ENCODE measurements at places on chromosomes 3 and 15.
A peak's percentile ranks its signal among the peaks of the same experiment; 100 is the strongest.

DNA sequence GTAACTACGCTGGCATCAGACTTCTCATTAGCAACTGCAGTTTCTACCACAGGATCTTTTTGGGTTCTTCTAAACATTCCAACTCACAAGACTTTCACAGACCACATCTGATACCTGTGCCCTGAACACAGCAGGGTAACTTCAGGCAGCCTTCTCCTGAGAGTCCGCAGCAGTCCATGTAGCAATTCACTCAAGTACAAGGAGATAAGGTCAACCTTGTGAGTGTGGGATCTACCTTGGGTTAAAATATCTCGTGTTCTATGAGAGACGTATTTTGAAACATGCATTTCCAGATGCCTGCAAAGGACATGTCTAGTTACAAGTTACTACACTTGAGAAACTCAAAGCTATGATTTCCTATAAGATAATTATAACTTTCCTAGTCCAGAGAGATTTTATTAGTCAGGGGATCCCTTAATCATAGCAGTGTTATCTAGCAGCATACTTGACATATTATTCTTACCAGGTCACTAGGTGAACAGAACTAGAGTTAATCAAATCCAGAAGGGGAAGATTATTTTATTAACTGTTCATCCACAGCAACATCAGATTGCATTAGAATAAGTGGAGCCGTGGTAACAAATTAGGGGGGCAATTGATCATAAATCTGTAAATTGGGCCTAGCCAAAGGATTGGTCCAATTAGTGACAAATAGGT, 66.4 kb downstream of the ASTE1 start:
- DNase-seq, result no peak

DNA sequence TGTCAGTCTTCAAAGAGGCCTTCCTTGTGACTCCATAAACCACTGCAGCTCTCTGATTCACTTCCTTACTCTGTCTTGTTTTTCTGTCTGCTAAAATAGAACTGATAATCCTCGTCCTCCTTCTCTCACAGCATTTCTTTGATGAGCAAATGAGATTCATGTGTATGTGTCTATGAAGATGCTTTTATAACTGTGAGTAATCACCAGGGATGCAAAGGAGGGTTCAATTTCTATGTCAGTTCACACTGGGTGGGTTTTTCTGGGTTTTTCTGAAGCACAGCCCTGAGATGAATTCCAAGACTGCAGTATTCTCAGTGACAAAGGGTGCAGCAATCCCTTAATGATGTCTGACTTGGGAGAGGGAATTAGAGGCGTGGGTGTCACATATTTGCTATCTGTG, 746.6 kb upstream of the CFAP20DC start:
- DNase-seq, result no peak

DNA sequence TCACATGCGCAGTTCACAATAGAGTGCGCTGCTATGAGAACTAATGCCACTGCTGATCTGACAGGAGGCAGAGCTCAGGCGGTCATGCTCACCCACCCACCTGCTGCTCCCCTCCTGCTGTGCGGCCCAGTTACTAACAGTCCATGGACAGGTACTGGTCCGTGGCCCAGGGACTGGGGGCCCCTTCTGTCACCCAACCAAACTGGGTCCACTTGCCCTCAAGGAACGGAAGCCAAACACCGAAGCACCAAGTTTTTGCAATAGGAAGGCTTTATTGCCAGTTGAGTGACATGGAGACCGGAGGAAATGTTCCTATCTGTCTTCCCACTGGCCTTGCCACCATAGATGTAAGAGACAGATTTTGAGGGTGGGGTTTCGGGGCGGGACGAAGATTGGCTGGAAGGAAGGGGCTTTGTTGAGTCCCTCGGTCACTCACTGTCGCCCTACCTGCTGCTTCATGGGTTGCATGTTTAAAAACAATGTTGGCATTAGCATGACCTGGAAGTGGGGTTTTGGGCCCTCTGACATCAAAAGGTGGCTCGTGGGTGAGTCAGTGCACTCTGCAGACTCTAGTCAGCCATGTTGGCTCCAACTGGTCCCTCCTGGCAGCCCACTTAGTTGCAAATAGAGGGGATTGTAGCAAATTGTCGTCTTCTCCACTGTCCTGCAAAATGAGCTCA, 141.0 kb downstream of the TJP1 start:
- DNase-seq, result no peak

DNA sequence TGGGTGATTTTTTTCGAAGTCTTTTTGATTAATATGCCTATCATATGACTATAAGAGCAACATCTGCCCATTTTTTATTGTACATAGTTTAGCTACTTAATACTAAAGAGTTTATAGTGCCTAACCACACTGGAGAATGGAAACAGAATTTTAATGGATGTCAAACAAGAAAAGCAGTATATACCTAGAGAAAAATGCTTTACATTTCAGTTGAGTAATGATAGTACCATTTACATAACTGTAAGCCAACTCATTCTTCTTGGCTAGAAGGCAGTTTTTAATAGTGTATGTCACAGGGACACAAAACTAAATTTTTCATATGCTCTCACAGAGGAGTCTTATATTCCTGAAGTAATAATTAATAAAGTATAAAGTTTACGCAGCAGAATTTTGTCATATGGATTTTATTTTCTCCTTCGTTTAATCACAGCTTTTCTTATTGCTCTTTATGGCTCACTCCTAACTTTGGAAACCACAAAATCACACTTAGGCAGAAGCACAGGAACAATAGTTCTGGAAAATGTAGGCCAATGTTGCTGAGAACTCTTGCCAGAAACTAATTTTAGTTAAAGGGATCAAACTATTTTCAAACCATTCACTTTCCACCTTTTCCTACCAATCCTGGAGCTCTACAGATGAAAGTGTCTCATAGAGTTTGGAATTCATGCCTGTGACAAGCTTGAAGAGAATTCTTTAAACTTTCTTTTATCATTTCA, 243.6 kb downstream of the ZIC1 start:
- DNase-seq, result no peak

DNA sequence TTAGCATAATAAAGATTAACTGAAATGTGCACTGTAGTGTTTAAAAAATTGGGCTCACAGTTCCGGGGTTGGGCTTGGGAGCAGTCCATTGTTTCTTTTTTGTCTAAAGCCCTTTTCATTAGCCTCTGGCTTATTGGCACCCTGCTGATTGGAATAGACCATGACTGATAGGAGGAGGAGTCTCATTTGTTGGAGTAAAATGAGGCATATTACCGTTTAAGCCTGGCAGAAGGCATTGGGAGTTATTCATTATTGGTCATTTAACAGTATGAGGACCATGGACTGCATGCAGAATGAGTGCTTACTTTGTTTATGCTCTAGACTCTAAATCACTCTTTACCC, 139.0 kb upstream of the CGNL1 start:
- peak; percentile 54 for DNase-seq

DNA sequence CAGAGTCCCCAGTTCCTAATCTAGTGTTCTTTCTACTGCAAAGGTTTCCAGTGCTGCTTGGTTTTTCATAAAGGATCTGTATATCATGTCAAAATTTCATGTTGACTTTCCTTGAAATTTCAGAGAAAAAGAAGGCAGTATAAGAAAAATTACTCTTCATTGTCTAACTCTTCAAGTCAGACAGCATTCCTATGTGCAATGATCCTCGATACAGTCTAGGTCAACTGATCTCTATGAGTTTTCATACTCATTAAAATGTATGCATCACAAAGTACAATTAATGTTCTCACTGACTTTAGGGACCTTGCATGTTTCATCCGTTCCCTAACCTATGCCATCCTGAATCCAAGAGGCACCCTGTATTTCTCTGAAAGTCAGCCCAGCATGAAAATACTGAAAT, 317.3 kb downstream of the ZBTB20 start:
- no peak for DNase-seq

DNA sequence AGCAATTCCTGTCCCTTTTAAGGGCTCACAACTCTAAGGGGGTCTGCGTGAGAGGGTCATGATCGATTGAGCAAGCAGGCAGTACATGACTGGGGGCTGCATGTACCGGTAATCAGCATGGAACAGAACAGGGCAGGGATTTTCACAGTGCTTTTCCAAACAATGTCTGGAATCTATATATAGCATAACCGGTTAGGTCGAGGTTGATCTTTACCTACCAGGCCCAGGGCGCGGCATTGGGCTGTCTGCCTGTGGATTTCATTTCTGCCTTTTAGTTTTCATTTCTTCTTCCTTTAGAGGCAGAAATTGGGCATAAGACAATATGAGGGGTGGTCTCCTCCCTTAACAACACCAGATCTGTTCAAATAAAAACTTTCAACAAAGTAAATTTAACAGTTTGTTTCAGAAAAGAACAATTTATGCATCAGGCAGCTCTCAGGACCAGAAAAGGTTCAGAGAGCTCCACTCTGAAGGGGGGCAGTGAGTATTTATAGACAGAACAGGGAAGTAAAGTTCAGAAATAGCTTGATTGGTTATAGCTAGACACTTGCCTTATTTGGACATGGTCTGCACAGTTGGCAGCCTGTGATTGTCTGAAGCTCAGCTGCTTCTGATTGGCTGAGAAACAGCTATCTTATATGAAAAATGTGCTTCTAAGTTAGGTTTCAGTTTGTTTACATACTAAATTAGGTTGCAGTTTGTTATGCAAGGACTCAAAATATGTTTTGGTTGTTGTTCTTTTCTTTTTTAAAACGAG, 17.2 kb upstream of the B4GALT4 start:
- DNase-seq, result peak; percentile 44

DNA sequence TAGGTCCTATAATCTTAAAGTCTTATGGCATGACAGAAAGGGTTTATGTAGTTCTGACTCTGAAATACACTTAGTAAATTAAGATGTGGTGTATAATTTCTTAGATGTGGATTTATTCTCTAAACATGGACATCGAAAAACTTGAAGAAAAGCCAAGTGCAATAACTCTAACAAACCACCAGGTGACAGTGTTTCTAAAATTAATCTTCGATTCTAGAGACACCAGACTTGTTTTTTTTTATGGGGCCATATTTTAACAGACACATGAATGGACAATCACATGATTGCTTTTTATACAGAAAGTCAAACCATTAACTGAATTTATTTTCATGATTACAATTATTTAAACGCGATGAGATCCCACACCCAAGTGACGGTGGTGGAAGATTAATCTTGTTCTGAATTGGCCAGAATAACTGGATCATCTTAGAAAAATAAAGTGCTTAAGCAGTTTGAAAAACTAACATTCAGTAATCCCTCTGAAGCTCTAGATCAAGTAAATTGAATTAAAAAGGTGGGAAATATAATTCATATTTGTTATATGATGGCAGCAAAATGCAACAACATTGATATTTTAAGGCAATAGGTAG, 305.1 kb downstream of the LSAMP start:
- DNase-seq, result no peak

DNA sequence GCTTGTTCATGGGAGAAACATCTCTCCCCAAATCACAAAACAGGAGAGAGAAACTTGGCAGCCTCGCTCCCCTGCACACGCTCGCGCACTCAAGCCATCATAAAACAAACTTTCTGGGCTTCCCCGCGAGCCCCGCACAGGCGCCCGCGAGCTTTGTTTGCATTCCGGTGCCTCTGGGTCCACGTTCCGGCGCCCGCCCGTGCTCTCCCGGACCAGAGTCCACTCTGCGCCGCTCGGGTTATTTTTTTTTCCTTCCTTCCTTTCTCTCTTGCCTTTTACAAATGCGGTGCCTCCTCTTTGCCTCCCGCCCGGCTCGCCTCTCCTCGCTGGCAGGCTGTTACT, 363 bp downstream of the MAGI1 start:
- DNase-seq, result no peak

DNA sequence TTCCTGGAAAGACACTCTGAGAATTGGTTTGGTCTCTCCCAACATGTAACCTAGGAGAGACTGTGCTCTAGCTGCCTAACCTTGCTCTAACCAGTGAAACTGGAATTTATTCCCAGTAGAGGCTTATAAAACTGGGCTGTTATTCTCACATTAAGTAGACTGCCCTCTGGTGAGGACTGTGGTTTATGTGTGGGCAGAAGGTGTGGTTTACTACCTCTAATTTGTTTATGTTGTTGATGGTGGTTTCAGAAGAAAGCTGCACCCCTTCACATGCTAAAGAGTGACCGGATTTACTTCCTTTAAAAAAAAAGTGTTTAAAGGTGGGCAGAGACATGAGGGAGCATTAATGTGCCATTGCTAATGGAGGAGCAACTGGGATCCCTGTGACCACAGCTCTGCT, 273.2 kb downstream of the MECOM start:
- no peak for DNase-seq

DNA sequence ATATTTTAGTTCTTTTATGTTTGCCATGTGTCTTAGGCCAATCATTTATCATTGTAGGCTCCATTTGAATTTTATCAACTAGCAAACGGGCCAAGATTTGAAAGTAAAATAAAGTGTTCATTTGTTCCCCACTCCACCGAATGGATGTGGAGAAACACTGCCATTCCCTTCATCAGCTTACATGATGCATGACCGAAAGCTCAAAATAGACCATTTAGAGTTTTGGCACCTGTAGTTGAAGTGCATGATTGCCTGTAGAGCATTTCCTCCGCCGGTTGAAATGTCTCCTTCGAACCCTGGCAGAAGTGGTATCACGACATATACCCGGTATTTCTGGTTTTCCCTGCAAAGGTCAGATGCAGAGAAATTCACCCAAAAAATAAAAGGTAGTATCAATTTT, 165.6 kb downstream of the PLD1 start:
- DNase-seq, result no peak

DNA sequence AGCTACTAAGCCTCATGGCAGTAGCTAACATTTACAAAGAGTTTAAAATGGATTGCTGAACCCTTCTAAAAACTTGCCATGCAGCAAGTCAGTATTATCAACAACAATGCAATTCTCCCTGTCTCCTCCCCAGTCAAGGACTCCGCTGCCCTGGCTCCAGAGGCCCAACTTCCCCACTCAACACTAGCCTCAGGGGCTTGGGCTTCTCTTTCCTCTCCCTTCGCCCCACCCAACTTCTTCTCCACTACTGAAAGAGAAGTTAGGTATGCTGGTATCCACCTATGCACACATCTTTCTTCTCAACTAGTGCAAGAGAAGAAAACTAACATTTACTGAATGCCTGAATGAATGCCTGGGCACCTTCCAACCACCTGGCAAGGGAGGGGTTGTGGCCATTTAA, 30.7 kb downstream of the TLE3 start:
- DNase-seq, result no peak

DNA sequence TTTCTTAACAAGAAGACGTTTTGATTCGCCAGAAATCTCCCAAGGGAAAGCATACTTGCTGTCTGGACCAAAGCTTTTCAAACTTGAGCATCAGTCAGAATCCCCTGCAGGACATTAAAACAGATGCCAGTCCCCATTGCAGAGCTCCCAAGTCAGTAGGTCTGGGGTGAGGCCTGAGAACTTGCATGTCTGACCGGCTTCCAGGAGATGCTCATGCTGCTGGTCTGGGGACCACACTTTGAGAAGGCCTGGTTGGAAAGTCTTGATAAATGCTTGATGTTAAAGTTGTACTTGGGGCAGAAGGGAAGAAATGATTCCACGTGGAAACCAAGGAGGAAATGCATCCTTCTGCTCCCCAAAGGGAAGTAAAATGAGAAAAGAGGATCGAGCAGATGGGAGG, 24.3 kb upstream of the CAV3 start:
- DNase-seq, result no peak

- no peak for DNase-seq
Observed at GRCh38 chr15:42832576-42832975, 88.0 kb downstream of the TTBK2 start.

DNA sequence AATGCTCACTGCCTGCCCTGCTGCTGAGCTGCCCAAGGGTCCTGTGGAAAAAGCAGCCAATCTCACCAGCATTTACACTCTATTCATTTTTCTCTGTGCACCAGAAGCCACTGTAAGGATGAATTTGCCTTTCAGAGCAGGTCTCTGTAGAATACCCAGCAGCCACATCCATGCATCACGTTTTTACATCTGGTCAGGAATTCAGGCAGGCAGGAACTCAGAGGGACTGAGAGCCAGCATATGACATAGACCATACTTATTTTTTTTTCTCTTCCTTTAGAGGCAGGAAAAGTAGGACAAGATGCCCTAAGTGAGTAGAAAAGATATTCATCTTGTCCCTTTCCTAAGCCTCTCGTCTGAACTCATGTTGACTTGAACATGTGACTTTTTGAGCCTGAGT, 292.7 kb downstream of the EPHB1 start:
- DNase-seq, result no peak
